Right cardiac atrium (tissue), 5 donors: ENCODE measurements at places on chromosomes 5 and 9.

DNA sequence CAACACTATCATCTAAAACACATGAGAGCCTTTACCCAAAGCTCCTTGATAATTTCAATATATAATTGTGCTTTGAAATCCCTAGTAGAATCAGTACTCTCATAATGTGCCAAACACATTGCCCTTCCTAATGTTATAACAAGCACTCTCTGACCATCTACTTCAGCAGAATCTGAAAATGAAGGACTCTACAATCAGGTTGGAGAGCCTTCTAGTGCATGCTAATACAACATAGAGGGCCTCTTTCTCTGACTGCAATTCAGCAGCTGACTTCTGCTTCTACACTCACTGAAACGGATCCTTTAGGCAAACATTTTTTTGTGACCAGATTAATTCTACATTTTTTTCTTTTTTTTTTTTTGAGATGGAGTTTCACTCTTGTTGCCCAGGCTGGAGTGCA, 155.6 kb downstream of the EPB41L4A start:
- no peak for DNase-seq

DNA sequence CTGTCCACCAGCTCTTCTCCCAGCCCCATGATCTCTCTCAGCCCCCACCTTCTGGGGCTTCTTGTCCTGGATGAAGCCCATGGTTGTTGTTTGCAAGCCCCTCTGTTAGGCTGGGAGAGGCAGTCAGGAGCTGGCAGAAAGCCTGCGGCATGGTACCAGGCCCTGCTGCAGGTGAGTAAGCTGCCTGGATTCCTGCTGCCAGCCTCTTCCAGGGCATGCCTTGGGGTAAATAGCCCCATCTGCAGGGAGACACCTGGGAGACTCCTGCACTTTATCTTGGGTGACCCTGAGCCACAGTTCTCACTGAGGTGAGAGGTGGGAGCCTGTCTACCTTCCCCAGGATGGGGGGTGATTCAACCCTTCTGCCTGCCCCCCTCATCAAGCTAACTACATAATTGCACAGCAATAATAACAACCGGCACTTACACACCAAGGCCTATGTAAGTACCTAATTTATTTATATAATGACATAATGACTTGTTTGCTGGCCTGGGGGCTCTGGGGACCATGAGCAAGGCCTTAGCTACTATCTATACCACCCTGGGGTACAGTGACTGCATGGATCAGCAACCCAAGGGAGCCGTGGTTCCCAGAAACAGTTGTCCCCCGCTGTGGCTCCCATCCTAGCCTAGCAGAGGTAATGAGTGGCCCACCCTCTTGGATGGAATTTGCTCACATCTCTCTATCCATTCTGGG, 116.0 kb downstream of the PSD2 start:
- DNase-seq: no peak

GRCh38 chr9:95082401-95083084, 235.0 kb downstream of the FANCC start:
- DNase-seq: no peak

DNA sequence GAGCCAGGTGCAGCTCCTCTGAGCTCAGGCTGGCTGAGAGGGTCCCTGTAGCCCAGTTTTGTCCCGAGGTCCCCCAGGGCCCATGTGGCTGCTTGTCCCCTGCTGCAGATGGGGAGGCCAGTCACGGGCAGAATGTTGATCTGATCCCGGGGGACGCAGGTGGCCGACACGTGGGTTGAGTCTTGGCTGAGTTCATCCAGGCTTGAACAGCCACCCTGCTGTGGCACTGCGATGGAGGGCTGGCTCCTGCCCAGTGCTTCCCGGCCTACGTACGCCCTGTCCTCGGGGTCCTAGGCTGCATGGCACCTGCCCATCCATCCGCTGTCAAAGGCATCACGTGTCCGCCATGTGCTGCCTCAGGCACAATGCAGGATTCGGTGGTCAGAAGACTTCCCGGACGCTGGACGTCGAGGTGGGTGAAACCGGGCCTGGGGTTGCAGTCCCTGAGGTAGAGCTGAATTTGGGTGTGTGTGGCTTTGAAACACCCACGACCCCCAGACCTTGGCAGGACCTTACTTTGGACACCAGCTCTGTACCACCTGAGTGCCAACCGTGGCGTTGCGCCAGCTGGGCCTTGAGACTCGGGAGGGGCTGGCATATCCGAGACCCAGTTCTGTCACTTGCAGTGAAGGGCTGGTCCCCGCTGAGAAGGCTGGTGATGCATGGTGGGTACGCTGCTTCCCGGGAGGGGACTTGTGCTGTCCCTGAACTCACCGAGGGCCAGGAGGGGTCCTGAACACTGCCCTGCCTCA, 22.3 kb downstream of the RXRA start:
- DNase-seq: no peak

DNA sequence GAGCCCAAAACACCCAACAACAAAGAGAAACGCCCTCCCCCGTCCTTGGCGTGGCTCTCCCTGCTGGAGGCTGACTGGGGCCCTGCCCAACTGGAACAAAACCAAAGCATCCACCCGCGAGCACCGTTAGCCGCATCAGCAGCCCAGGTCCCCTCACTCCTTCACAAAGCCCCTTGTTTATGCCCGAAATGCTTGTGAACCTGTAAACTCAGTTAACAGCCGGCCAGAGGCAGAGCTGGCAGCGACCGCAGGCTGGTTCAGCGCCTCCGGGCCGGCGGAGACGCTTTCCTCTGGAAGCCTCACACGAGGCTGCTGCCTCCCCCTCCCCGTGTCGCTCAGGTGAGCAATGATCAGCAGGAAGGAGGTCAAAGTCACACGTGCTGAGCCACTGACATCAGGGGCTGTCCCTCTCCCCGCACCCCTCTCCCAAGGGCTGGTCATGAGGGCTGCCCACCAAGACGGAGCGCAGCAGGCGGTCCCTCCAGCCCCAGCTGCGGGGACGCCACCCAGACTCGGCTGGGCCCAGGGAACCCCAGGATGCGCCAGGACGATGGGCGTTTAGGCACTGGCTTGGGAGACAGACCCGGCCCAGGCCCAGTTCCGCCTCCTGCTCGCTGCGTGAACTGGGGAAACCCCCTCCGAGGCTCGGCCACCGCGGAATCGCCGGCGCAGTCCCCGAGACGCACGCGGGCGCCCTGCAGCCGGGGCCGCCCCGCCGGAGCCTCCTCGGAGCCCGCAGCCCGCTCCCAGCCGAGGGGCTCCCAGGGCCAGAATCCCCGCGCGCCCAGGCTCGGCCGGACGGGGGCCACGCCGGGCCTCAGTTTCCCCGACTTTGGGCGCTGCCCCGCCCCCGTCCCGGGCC, 563 bp downstream of the SNAPC4 start:
- DNase-seq: no peak

GRCh38 chr9:93843396-93843795, 111.8 kb downstream of the BARX1 start:
- DNase-seq: no peak

DNA sequence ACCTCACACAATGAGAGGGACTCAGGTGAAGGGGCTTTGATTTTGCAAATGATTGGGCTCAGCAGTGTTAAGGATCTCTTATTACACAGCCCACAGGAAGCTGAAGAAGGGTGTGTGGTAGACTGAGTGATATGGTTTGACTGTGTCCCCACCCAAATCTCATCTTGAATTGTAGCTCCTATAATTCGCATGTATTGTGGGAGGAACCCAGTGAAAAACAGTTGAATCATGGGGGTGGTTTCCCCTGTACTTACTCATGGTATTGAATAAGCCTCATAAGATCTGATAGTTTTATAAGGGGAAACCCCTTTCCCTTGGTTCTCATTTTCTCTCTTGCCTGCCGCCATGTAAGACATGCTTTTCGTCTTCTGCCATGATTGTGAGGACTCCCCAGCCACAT, 132.5 kb upstream of the FBXL7 start:
- DNase-seq: no peak

DNA sequence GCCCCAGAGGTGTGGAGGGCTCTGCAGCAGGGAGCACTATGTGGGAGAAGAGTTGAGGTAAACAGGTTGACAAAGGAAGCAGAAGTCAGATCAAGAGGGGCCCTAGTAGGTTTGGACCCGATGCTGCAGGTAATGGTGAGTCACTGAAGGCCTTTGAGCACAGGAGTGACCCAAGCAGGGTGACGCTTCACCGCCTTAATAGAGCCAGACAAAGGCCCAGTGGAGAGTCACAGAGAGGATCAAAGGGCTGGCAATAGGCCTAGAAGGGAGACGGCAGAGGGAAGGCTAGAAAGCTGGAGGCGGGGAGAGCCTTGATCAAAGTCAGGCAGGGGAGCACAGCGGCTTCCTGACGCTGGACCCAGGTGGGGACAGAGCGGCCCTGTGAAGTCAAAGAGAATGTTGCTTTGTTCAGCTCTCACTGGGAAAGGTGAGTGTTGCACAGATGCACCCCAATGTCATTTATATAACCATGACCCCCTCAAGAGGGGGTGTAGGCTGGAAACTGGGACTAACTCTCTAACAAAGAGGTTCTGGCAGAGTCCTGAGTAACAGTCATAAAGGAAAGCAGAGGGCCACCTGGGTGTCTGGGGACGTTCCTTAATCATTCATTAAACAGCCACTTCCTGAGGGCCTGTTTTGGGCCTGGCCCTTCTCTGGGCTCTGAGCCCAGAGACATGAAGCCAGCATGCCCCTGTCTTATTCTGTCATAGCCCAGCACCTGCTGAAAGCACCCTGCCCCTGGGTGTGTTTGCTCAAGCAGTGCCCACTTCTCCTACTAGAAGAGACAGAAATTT, 9.8 kb upstream of the CPLX2 start:
- DNase-seq: no peak

GRCh38 chr9:94623253-94623652, 16.1 kb downstream of the FBP1 start:
- DNase-seq: peak; percentile 64

- DNase-seq: no peak
These were observed 68.4 kb downstream of the ANKRD33B start for GRCh38 chr5:10632110-10632761.

DNA sequence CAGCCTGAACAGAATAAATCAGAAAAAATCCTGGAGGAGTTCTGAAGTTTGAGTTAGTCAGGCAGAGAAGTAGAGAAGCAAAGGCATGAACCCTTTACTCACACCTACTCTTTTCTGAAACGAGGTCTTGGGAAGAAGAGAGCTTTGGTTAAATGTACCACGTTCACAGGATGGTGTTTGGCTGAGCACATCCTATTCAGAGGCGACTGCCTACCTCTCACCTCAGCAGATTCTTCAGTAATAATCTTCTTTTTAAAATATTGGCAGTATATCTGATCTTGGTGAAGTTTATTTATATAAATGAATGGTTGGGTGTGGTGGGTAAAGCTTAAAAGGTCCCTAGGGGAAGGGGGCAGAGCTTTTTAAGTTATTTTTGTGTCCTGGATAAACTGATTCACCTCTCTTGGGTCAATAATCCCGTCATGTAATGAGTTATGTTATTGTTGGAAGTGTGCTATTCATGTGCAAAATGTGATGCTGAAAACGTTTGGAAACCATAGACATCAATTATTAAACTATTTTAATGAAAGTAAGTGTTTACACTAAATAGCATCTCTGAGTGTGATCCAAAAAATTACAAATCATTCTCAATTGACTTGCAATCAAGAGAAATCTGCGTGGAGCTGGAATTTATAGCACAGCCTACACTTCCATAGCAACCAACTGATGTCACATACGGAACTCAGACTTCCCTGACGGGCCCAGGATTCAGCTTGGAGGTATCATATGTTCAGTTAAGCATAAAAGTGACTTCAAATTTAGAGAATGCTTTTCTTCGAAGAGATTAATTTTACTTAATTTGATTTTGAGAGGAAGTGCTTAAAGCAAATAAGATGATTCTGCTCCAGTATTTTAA, 94.3 kb upstream of the EQTN start:
- no peak for DNase-seq

DNA sequence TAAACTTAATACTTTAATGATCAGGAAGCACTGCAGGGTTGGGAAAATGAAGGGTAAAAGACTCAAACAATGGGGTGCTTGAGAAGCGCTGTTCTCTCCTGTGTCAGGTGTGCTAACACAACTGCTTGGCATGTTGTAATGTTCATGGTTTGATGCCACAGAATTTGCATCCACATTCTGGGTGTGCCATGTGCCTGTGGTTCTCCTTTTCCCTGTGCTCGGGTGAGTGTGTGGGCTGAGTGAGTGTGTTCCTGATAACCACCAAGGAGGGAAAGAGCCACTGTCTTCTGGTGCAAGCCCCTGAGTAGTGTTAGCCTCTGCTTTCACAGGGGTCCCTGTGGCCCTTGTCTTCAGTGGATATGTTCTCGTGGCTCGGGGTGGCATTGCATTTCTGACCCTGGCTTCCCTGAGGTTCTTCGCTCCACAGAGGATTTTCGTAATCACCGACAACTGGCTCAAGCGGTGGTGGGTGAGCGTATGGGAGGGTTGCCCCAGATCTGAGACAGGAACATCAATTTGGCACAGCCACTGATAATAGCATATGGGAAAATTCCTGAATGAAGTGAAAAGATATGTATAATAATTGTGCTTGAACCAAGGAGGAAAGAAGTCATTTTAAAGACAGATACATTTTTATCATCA, 102.0 kb downstream of the MVB12B start:
- DNase-seq: no peak

GRCh38 chr5:159904874-159905273, 11.4 kb upstream of the ADRA1B start:
- DNase-seq: no peak

- no peak for DNase-seq
These were observed 123.9 kb downstream of the EHMT1 start for GRCh38 chr9:137742698-137743097.

DNA sequence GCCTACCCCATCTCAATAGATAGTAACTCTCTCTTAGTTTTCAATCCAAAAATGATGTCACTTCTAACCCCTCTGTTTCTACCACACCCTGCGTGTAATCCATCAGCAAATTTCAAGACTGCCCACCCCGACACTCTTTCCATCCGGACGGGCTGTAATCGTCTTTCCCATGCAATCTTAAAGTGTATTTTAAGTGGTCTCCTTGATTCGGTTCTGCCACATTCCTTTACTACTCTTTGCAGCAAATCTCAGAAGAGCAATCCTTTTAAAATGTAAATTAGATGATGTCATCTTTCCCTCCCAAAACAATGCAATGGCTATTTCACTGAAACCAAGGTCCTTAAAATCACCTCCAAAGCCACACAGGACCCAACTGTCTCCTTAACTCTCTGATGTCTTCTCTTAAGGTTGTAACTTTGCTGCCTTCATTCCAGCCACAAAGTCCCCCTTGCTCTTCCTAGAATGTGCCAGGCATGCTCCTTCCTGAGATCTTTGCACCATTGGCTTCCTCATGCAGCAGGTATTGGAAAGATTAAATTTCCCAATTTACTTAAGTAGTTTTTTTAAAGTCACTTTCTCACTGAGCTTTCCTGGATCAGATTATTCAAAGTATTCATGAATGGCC, 932.5 kb upstream of the WWC1 start:
- no peak for DNase-seq

GRCh38 chr9:71780953-71781352, 12.6 kb upstream of the CEMIP2 start:
- DNase-seq: no peak

GRCh38 chr5:123278284-123278683, 144.9 kb downstream of the CEP120 start:
- DNase-seq: no peak

GRCh38 chr9:113499876-113500497, 36.5 kb downstream of the RGS3 start:
- DNase-seq: no peak
